ENCODE measurements at places on chromosomes 12 and 14.

GRCh38 chr12:103462675-103463074 lies 33.1 kb downstream of the C12orf42 start:
- no peak for DNase-seq

- no peak for DNase-seq
Measured at GRCh38 chr12:124862768-124863415, 772 bp downstream of the SCARB1 start.

- no peak for DNase-seq
Measured at GRCh38 chr12:65656891-65657351, 167.4 kb upstream of the HMGA2 start.

DNA sequence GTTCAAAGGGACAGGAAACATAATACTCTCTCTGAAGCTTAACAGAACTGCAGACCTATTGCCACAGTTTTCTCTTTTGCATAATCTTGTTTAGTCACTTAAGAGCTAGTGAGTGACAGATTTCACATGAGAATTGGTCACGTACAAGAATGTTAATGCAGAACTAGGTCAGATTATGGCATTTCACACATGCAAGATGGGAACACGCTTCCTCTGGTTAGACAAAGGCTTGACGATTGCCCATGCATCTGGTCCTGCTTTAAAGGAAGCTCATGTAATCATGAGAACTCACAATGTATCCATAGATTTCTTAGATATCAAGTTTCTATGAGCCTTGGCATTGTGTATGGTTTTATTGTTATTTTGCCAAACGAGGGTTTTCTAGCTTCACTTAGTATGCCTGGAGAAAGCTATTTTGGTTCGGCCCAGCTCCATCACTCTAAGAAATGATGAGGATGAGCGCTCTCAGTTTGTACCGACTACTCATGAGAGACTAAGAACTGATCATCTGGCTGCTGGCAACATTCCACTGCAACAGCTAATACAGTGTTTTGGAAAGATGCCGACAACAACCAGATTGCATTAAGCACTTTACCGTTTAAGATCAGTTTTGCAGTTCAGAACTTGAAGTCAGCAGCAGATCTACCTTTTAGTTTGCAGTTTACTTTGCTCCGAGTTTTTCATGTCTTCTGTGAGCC lies 380.0 kb downstream of the DIO2 start:
- DNase-seq, result no peak

DNA sequence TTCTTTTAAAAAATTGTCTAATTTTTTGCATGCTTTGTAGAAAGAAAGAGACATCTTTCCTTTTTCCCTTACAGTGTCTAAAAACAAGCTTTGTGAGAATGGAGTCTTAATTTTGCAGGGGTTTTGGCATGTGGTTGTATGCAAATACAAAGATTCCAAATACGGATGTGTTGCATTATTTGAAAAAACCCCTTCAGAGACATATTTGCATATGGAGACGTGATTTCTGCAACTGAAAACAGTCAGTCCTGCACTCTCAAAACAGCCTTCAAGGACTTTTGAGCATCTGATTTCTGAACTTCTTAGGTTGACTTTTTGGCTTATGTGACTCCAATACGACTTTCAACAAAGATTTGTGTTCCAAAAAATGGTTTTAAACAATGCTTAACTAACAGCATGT lies 7.8 kb downstream of the IRAK3 start:
- DNase-seq, result no peak

- DNase-seq, result no peak
Measured at GRCh38 chr12:120902846-120903411, 1.2 kb downstream of the SPPL3 start.

- DNase-seq, result no peak
Measured at GRCh38 chr14:45664668-45665356, 411.8 kb upstream of the MIS18BP1 start.

DNA sequence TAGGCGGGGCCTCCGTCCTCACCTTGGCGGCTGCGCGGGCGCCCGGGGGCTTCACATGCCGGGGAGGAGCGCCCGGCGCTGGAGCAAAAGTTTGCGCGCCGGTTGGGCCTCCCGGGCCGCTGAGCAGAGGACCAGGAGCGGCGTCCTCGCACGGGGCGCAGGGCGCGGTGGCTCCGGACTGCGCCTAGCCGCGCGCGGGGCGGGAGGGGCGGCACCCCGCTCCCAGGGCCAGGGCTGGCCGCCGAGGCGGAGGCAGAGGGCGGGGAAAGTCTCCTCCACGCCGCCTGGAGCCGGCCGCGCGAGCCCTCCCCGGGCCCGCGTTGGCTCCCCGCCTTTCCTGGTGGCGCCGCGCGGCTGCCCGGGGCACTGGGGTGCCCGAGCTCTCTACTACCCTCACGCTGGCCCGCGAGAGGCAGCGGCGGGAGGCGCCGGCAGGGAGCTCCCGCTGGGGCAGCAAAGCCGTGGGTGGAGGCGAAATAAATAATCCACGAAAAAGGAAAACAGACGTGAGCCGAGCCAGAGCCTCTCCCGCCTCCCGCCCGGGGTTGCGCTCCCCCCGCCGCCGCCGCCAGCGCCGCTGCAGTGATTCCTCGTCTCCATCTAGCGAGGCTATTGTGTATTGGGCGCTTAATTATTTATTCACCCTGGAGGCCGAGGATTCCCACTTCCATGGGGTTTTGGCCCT lies 400 bp upstream of the PRIMA1 start:
- peak; percentile 47 for DNase-seq

DNA sequence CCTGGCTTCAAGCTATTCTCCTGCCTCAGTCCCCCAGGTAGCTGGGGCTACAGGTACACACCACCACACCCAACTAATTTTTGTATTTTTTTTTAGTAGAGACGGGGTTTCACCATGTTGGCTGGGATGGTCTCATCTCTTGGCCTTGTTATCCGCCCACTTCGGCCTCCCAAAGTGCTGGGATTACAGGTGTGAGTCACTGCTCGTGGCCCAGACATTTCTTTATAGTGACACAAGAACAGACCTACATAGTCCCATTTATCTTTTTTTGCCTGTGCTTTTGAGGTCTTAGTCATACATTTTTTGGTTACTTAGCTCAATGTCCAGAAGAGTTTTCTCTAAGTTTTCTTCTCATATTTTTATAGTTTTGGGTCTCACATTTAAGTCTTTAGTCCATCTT lies 247.4 kb downstream of the SYT10 start:
- no peak for DNase-seq

- DNase-seq, result no peak
Measured at GRCh38 chr12:94674051-94674451, 23.7 kb upstream of the TMCC3 start.

DNA sequence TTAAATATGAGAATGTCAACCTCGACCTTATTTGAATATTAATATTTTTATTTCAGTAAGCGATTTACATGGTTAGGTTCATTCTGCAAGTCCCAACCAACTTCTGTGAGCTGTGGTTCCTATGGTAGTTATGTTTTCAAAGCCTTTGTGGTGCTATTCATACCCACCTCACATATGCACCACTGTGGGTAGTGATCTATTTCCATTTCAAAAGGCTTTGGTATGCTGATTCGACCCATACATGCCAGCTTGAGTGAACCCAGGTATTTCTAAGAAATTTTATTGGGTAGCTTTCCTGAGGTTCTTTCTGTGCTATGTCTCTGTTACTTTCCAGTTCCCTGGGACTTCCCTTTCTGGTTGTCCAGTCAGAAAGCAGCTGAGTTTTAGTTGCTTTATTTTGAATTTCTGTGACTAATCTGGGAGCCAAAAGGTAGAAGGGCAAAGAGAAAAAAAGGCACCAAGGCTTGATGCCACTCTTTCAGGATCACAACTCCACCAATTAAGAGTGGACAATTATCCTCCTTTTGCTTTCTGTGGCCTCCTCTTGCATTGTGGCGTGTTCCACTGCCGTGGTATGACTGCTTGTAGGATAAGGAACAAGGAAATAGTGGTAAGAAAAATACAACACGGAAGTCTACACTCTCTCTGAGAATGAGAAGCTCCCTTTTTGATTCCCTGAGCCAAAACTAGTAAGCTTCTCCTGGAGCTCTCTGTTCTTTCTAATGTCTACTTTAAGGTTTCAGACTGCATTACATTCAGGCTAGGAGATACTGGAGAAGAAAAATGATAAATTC lies 729.1 kb downstream of the NOVA1 start:
- DNase-seq, result no peak

DNA sequence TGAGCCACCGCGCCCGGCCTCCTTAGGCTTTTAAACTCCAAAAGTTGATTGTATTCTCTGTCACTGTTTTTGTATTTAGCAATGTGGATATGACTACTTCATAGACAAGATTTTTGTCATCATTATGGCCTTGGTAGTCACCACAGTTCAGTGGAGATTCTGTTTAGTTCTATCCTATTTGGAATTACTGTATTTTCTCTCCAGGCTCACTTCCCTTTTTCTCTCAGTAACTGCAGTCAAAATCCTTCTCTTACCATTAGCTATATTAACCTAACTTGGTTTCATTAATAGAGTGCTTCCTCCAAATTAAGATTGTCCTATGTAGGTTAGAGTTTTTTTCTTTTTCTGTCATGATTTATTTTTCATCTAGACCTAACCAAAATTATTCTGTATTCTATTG lies 283.9 kb downstream of the TMTC2 start:
- no peak for DNase-seq

GRCh38 chr14:89420502-89420901 lies 3.5 kb upstream of the FOXN3 start:
- peak; percentile 62 for DNase-seq

- DNase-seq, result no peak
Measured at GRCh38 chr12:120012067-120012621, 23.1 kb downstream of the BICDL1 start.

- no peak for DNase-seq
Measured at GRCh38 chr14:60686865-60687264, 37.3 kb downstream of the SIX4 start.

DNA sequence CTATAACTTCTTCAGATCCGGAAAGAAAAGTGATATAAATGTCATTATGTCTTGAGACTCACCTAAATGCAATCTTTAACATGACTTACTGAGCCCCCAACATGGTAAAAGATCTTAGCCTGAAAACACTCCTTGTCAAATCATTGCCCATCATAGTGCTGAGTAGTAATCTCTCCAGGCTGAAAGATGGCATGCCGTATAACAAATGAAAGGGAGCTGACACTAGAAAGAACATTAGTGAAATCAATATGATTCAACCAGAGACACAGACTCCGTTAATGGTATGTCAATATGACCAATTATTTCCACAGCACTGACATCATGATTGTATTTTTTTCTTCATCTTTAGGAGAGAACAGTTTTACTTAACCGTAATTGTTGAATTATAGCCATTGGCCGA lies 54.4 kb downstream of the BICD1 start:
- no peak for DNase-seq

- DNase-seq, result no peak
Measured at GRCh38 chr12:5582018-5582417, 150.1 kb downstream of the NTF3 start.

- DNase-seq, result no peak
Measured at GRCh38 chr12:21618566-21618965, 13.9 kb upstream of the GYS2 start.

- no peak for DNase-seq
Measured at GRCh38 chr12:78964521-78964920, 99.9 kb downstream of the SYT1 start.

GRCh38 chr14:95891742-95892141 lies 15.1 kb downstream of the TUNAR start:
- no peak for DNase-seq

DNA sequence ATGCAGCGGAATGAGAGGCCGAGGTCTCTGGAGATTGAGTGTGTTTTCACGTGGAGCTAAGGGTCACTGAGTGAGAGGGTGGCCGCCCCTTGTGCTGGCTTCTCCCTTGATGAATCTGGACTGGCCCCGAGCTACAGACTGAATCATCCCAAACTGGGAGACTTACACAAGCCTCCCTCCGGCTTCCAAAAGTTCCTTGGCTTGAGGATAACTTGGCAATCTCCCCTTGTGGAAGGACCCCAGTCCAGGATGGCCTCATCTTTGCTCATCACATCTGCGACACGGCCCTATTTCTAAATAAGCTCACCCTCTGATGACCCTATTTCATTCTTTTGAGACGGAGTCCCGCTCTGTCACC lies 41.5 kb upstream of the FBRSL1 start:
- no peak for DNase-seq

GRCh38 chr14:38808734-38809455 lies 294.1 kb downstream of the SEC23A start:
- DNase-seq, result no peak

GRCh38 chr12:62603811-62604098 lies 137.1 kb downstream of the MON2 start:
- no peak for DNase-seq

GRCh38 chr12:120234643-120235368 lies 30.7 kb downstream of the PXN start:
- no peak for DNase-seq

- DNase-seq, result no peak
Measured at GRCh38 chr12:114302117-114302516, 103.8 kb downstream of the TBX5 start.

- DNase-seq, result no peak
Measured at GRCh38 chr12:79055926-79056674, 191.5 kb downstream of the SYT1 start.

GRCh38 chr12:11981121-11981733 lies 89.5 kb upstream of the BCL2L14 start:
- DNase-seq, result no peak

DNA sequence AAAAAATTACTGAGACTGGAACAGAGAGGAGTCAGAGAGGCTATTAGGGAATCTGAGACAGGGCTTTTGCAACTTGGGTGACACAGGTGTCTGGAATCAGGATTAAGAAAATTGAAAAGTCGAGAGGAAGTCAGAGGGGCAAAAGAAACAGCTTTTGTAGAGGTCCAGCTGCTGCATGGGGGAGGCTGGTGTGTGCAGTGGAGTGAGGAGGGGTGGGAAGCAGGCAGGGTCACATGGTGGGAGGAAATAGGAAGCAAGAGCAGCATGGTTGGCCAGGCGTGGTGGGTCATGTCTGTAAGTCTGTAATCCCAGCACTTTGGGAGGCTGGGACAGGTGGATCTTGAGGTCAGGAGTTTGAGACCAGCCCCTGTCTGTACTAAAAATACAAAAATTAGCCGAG lies 69.7 kb upstream of the VRK1 start:
- no peak for DNase-seq

DNA sequence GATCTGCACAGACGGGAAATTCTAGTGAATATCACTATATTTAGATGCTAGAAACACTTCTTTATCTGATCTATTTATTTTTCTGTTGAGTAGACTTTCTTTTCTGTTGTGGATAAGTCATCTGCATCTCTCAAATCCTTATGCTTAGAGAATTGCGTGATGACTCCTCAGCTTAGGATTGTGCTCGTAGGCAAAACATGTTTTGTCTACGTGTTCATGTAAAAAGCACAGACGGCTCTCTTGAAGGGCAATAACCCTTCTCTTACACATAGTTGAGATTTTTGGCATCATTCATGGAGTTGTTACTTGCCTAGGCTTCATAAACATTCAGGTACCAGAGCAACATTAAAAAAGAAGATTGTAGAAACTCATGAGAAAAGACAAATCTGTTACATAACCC lies 18.6 kb downstream of the PPFIBP1 start:
- no peak for DNase-seq

GRCh38 chr14:44462381-44462780 lies 44.7 kb downstream of the FSCB start:
- DNase-seq, result peak; percentile 89

GRCh38 chr12:54749191-54749818 lies 101.1 kb upstream of the DCD start:
- peak; percentile 48 for DNase-seq

- no peak for DNase-seq
Measured at GRCh38 chr12:109016016-109016415, 4.9 kb downstream of the SVOP start.

- no peak for DNase-seq
Measured at GRCh38 chr12:28827861-28828260, 321.2 kb upstream of the FAR2 start.

Data from NCI-H1092 (cell line).